Activated T-cell treated with anti-CD3 and anti-CD28 coated beads, Interleukin-2, amount 50 U/mL, for 4 hours (primary cell): ENCODE measurements at places on chromosomes 3 and 15. TPM values are rescaled to one million over a fixed set of nuclear protein-coding genes. Genes with fewer than 3 reads are reported as not detected.

The SNX33 gene
- total RNA-seq = 3.4 TPM

The GXYLT2 gene
- not detected for total RNA-seq

The TADA3 gene
- 42.0 TPM for total RNA-seq

The RETNLB gene
- not detected for total RNA-seq

The MUC13 gene
- total RNA-seq = not detected
